ENCODE measurements at places on chromosomes 16 and 17.

DNA sequence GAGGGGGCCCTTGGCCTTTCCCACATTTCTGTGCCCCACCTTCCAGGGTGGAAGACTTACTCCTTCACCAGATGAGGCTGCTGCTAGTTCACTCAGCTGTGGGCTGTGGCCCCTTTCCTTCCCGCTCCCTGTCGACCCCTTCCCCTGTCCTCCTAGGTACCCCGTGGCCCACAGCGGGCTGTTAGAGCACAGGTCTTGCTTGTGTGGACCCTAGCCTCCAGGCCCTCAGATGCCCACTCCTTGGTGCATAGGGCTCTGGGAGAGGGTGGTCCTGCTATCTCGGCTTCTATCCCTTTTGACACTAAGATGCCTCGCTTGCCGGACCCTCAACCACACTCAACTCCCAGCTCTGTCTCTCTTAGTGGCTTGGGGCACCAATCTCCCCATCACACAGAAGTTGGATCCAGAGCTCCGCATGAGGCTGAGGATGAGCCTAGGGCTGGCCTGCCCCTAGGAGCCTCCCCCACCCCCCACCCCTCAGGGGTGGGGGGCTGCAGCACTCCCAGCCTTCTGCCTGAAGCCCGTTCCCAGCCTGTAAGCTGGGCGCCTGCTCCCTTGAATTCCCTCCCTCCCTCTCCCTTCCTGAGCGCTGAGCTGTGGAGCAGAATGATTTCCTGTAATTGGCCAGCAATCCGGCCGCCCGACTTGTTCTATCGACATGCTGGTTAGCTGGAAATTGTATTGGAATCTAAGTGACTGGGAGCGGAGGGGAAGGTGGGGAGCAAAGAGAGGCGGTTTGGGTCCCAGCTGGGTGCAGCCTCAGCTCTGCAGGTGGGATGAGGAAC lies 30.9 kb downstream of the DCAKD start:
- DNase-seq: no peak

- no peak for DNase-seq
Measured at GRCh38 chr17:44733753-44734152, 25.0 kb upstream of the ADAM11 start.

GRCh38 chr17:67637901-67638641 lies 79.7 kb upstream of the NOL11 start:
- no peak for DNase-seq

DNA sequence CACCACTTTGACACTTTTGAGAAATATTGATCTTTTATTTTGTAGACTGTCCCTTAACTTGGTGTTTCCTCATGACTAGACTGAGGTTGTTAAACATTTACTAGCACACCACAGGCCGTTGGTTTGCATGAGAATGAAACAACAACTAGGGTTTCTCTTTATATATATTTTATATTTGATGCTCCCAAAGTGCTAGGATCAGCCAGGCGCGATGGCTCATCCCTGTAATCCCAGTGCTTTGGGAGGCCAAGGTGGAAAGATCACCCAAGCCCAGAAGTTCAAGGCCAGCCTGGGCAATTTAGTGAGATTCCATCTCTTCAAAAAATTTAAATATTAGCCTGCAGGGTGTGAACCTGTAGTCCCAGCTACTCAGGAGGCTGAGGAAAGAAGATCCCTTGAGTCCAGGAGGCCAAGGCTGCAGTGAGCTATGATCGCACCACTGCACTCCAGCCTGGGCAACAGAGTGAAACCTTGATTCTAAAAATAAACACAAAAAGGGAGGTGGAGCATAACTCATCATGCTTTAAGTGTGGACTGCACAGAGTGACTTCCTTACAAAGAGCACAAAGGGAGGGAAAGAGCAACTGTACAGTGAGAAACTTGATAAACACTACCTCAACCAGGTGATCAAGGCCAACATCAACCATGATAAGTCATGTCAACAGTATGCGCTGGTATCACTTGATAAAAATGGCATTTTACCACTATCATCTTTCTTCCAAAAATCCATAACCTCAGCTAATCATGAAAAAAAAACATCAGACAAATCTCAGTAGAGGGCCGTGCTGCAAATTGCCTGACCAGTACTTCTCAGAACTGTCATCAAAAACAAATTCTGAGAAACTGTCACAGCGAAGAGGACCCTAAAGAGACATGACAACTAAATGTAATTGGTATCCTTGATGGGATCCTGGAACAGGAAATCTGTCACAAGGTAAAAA lies 72.8 kb upstream of the ATF7IP2 start:
- DNase-seq: no peak

DNA sequence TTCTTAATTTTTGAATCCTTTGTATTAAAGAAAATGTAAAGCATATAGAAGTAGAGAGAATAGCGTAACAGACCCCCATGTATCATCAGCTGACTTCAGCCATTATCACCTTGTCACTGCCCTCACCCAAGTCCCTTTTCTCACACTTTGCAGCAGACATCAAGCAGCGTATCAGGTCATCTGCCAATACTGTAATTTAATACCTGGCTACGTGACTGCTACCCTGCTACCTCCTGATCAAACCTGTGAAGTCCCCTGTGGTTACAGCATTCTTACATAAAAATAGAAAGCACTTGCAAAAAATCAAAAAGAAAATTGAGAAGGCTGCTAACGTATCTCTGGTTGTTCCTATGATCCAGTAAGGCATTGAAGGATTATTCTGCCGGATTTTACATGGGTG lies 96.4 kb downstream of the PLCG2 start:
- DNase-seq: no peak

DNA sequence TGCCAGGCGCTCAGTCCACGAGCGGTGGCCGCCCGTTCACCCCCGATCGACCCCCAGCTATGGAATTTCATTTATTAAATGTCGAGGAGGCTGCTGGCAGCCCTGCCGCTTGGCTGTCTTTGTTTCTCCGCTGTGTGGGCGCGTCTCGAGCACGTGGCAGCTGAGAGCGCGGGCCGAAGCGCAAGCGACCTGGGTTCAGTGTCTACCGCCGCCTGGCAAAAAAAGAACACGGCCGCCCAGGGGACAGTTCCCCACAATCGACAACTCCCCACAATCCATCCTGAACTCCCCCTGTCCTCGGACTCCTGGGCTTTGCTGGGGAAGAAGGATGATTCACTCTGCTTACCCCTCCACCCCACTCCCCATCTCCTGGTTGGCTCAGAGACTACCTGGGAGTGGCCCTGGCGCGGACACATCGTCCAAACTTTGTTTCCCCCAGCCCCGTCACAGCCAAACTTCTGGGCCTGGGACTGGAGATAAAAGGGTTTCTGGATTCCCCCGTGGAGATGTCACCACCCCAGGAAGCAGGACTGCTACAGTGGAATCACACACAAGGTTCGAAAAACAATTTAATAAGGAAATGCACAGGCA lies 1.7 kb upstream of the ANKRD13B start:
- peak; percentile 76 for DNase-seq

GRCh38 chr17:44362459-44362948 lies 1.1 kb downstream of the FAM171A2 start:
- no peak for DNase-seq

DNA sequence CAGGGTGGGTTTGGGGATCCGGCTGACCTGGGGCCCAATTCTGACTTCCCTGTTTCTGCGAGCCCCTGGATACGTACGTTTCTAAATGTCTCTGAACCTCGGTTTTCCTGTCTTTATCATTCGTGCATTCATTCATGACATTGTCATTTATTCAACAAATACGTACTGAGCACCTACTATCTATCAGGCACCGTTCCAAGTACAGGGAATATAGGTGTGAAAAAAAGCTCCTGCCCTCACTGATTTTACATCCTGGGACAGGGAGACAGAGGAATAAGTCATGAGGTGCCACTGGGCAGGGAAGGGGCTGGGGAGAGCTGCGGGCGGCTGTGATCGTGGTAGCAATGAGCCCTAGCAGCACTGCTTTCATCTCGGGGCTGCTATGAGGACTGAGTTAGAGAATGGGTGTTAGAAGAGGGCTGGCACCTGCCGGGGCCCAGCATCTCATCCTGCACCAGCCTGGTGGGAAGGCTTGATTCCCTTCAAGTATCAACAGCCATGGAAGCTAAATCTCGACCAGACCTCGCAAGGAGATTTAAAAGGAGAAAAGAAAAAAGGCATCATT lies 88.3 kb upstream of the DNAH17 start:
- no peak for DNase-seq

- no peak for DNase-seq
Measured at GRCh38 chr17:8031261-8031661, 7.6 kb upstream of the ALOX15B start.

- no peak for DNase-seq
Measured at GRCh38 chr16:77986011-77986740, 36.2 kb upstream of the CLEC3A start.

- DNase-seq: no peak
Measured at GRCh38 chr17:78357672-78358537, 2.0 kb downstream of the SOCS3 start.

DNA sequence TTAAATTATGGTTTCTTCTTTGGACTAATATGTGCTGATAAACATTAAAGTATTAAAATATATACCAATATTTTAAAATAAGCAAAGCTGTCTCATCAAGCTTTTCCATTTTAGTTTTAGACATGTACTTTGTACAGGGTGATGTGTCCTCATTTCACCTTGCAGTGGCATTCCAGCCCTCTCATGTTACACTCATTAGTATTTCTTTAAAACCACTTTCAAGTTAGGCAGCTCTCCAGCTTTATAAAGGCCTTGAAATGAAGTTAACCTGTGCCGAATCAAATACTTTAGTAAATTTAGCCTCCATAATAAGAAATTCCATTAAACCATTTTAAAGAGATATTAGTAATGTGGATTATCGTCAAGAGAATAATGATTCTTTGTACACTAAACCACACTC lies 107.6 kb upstream of the HLF start:
- no peak for DNase-seq

DNA sequence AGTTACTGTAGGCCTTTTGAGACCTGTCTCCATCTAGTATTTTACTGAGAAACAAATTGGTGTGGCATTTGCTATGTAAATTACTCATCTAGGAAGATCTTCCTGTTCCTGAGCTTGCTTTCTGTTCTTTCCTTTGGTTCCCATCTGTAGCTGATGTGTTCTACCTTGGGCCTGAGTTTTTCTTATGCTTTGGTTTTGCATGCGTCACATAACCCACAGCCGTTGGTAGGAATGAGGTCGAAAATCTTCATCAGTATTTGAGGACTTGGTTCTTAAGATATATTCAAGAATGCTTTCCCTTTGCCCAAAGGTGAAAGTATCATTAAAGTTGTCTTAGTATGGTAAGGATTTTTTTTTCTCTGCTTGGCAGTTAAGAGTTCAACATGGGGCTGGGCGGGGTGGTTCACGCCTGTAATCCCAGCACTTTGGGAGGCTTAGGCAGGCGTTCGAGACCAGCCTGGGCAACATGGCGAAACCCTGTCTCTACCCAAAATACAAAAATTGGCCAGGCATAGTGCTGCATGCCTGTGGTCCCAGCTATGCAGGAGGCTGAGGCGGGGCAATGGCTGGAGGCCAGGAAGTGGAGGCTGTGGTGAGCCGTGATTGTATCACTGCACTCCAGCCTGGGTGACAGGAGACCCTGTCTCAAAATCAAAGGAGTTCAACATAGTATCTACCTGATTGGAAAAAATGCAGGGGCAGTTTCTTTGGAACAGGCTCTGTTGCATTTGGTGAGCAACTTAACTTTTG lies 28.8 kb downstream of the IST1 start:
- no peak for DNase-seq

GRCh38 chr17:4003131-4003500 lies 38.9 kb upstream of the ATP2A3 start:
- no peak for DNase-seq

DNA sequence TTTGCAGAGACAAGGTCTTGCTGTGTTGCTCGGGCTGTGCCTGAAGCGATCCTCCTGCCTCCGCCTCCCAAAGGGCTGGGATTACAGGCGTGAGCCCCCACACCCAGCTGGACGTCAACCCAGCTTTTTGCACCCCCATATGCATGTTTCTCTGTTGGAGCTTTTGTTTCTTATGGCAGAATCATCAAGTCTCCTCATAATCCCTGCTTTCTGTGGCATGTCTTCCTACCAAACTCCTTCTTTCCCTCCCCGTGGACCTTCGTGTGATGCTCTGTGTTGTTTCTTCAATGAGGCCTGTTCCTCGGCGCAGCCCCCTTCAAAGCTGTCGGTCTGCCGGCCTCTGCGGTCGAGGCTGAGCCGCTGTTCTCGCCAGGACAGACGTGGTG lies 71.6 kb downstream of the METRNL start:
- DNase-seq: no peak

GRCh38 chr17:7830616-7831015 lies 3.4 kb upstream of the KDM6B start:
- DNase-seq: peak; percentile 55

DNA sequence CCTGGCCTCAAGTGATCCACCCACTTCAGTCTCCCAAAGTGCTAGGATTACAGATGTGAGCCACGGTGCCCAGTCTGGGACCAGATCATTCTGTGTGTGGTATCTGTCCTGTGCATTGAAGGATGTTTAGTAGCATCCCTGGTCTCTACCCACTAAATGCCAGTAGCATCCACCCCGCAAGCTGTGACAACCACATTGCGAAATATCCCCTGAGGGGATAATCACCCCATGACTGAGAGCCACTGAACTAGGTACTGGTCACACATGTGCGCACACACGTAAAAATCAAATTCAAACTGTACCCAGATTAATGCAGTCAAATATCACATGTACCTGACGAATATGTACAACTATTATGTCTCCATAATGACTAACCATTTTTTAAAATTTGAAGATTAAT lies 35.8 kb downstream of the TEKT5 start:
- no peak for DNase-seq

DNA sequence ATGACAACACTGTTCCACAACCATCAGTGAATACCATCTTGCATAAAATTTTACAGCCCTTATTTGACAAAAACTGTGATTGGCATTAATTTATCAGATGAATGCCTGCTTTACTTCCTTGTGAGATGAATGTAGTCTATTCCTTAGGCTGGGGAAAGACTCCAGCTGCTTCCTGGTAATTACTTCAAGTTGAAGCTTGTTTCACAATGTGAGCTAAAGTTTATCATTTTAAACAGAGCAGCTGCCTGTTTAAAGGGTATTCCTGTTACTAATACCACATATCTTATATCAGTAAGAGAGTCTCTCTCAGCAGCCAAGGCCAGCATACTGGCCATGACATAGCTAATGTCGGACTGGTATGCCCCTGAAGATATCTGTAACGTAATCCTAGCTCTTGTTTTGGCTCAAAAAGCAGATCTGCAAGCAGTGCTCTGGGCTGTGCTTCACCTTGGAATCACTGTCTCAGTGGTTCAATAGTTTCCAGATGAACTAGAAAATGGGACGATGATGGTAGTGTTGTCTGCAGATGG lies 13.2 kb upstream of the ARL2BP start:
- no peak for DNase-seq

GRCh38 chr17:47843391-47843730 lies 2.3 kb upstream of the SCRN2 start:
- no peak for DNase-seq

All from activated effector memory CD4-positive, alpha-beta T cell treated with anti-CD3 and anti-CD28 coated beads, Interleukin-2, amount 50 U/mL, for 16 hours (primary cell).